ENCODE measurements at places on chromosomes 1 and 21. TPM values are rescaled to one million over a fixed set of nuclear protein-coding genes. Genes with fewer than 3 reads are reported as not detected.

DNA sequence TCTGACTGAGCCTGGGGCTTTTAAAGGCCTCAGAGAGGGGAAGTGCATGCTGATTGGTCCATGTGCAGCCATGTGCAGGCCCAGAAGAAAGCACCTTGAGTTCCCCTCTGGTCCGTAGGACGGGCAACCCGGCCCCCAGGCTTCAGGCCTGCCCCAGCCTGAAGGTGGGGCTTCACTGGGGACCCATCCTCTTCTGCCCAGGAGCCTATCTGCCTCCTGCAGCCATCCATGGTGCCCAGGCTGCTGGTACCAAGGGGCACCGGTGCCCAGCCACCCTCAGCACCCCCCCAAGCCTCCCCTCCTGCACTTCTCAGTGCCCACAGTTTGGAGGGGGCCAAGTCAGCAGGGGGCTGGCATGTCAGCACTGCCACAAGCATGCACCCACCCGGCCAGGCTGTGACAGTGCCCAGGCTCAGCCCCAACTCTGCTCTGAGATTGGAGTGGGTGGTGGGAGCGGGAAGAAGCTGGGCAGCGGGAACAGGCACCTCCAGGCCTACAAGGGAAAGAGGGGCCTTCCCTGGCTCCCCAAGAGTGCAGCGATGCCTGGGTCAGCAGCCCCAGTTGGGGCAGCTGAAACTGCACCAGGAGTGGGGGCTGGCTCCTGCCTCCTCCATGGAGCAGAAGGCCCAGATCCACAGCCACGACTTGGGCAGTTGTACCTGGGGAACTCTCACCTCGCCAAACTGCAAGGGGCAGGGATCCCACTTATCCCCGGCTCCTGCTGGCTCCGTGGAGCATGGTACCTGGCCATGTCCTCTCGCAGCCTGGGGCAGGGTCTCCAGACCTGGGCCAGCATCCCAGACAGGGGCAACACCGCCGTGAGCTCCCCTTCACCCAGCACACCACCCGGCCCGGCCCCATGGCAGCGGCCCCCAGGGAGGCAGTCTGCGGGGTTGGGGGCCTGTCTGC, 11.7 kb downstream of the COL6A2 start:
- DNase-seq, result peak; percentile 14

The HAPLN2 gene
- 3.0 TPM for polyA plus RNA-seq

GRCh38 chr21:41966041-41966833, 12.4 kb upstream of the C2CD2 start:
- DNase-seq, result no peak

DNA sequence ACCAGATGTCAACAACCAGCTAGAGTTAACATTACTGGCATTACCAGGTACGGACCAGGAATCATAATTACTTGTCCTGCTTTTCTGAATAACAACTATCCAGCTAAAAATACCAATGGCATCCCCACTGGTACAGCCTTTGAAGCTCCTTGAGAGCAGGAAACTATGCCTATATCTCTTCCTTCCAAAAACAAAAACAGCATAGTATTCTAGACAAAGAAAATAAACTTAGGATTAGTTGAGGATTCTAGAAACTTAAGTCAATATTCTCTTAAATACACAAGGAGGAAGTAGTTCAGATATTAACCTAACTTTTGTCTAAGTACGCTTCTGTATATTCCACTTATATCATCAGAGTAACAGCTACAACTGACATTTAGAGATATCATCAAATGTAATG, 3.0 kb downstream of the FUBP1 start:
- no peak for DNase-seq

- no peak for DNase-seq
These were observed 19.9 kb upstream of the EDN2 start for GRCh38 chr1:41504114-41505035.

The AK5 gene
- polyA plus RNA-seq, result 0.51 TPM

DNA sequence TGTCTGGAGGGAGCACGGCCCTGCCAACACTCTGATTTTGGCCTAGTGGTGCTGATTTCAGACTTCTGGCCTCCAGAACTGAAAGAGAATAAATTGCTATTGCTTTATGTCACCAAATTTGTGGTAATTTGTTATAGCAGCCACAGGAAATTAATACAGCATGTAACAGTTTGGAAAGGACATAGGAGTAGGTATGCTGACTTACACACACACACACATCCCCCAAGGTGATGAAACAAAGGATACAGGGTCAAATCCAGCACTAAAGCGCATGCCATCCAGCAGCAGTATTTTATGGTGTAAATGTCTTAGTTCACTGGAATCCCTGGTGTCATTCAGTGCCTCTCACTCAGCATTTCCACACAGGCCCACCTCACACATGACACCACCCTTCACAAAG, 72.2 kb upstream of the MAN1A2 start:
- DNase-seq, result no peak

GRCh38 chr1:60668585-60668984, 413.8 kb upstream of the NFIA start:
- DNase-seq, result no peak

The CD247 gene
- 0.39 TPM for polyA plus RNA-seq

DNA sequence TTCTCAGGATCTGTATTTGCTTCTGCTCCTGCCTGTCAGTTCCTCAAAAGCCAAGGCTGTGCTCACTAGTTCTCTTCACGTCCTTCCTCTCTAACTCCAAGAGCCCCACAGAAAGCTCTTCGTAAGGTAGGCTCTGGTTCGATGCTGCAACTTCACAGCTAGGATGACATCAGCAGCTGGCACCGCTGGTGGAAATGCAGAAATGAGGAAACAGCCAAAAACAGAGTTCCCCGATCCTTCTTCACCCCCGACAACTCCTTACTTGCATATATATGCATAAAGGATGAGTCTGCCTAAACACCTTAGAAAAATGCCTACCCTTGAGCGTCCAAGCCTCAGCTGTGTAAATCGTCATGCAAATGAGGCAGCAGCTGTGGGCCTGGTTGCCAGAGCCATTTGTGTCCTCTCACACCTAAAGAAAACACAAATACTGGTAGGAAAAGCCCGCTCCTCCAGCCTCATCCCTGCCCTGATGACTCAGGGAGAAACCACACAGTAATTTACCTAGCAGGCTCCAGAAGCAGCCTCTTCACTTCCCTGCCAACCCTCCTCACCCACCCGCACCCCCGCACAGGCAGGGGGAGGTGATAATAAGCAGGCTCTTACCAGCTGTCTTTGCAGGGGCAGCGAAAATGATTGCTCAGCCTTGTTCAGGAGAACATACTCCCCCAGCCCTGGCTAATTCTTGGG, 28.2 kb downstream of the BATF3 start:
- DNase-seq, result peak; percentile 32

The FAM72D gene
- polyA plus RNA-seq, result 0.09 TPM
